ENCODE measurements at places on chromosomes 7 and 10.

- DNase-seq: no peak
Observed at GRCh38 chr10:48317321-48317990, 11.0 kb downstream of the MAPK8 start.

DNA sequence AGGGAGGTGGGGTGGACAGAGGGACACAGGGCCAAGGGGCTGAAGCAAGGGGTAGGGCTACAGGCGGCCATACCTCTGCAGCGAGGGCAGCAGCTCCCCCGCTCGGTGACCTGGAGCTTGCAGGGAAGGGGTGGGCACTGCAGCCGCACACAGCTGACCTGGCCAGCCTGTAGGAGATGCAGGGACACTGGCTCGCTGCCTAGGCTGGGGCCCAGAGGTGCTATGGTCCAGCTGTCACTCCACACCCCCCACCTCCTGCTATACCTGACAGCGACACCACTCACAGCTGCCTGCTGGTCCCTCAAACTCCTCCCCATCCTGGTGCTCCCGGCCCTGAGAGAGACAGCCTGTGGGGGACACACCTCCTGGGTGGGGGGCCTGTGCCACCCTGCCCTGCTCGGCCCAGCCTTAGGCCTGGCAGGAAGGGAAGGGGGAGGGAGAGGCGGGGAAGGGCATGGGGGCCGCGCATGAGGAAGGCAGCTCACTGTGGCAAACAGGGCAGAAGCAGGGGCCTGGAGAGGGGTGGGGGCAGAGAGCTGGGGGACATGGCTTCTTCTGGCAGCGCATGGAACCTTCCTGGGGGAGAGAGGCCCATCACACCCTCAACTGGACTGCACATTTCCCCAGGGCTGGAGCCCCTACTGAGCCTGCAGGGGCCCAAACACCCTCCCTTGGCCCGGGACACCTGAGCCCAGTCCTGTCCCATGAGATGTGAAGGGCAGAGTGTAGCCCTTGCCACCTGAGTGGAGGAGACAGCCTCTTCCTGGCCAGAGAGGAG lies 23.9 kb downstream of the ATP6V1F start:
- no peak for DNase-seq

DNA sequence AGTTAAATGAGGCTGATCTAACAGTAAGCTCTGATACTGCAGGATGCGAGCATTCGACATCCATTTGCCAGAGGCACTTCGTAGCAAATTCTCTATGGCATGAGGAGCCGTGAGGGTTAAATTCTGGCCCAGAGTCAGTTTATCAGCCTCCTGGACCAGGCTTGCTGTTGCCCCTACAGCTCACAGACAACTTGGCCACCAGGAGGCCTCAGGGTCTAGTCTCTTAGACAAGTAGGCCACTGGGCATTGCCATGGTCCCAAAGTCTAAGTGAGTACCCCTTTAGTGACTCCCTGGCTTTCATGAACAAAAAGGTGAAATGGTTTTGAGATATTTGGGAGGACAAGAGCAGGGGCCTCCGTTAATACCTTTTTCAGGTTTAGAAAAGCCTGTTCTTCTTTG lies 178.0 kb upstream of the MBL2 start:
- DNase-seq: no peak

GRCh38 chr10:48470115-48470892 lies 134.6 kb downstream of the ARHGAP22 start:
- DNase-seq: no peak

DNA sequence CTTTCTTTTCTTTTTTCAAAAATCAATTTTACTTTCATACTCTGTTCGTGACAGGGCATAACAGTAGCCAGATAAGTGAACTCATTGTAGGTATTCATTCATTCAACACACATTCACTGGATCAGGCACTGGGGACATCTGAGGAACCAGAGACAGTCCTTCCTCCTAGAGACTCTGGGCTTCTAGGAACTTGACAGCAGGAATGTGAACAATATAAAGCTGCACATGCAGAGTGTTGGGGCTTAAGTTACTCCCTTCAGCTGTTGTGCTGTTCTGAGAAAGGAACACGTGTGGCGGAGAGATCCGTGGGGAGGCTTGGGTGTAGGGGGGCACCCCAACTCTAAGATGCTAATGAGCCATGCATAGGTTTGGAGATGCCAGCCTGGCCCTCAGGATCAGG lies 120.4 kb downstream of the PKD1L1 start:
- DNase-seq: no peak

DNA sequence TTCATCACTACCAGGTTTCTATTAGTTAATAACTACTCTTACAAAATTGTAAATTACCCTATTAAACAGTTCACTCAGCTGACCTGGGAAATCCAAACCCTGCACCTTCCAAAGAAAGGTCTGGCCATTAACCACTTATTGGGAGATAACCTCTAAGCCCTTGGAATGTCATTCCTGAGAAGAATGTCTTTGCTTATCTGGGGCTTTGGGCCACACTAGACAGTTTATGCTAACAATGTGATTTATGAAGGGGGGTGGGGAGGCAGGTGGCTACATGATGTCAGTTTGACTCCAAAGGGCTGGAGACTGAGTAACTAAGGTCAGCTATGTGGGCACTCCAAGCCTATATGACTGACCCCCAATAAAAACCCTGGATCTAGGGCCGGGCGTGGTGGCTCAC lies 50.7 kb downstream of the AKR1D1 start:
- DNase-seq: no peak

DNA sequence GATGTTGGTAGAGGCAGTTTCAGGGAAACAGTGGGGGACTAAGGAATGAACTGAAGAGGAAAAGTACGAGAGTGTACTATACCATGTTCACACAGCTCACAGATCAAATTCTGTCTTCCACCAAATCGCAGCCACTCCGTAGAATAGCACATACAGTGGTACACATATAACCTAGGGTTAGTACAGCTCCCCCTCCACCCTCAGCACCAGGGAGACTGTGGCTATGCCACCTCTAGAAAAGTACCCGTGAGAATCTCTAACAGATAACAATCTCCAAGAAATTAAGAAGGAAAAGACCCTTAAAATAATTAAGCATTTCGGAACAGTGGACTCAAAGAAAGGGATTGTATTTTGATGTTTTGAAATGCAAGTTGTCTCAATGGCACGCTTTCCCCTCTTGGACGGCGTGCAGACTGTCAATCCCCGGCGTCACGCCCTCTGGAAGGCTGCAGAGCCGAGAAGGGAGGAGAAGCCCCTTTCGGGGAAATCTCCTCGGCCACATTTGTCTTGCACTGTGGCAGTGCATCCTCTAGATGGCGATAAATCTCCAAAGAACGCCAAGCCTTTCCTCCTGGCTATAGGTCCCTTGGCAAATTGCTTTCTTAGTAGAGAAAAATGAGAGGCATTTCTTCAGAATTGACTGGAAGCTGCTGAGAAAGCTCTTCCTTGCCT lies 345.0 kb downstream of the REEP3 start:
- no peak for DNase-seq

DNA sequence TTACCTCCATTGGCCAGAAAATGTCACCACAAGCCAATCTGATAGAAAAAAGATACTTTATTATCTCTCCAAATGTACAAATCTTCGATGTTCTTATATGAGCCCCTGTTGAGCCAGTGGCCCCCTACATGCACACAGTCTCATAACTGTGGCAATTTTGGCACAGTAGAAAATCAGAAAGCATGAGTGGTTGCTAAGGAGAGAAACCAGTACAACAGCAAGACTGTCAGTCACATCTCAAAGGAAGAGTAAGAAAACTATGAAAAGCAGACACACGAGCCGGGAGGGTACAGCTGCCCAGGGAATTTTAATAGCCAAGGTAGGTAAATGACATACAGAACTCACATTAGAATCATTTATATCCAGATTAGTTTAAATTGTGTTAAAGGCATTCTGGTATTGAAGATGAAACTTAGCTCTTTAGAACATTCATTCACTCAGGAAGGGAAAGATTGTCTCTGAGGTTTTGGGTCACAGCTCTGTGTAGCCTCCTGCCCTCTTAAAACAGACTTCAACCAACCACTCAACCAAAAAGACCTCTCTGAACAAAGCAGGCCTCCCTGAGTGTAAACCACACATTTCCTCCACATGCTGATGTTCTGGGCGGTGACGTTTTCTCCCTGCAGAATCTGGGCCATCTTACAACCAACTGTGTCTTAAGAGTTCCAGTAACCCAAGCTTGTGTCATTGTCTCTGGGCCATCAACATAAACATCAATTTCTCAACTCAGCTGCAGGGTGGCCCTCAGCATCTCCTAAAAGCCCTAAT lies 80.8 kb upstream of the ADAM12 start:
- DNase-seq: peak; percentile 35

DNA sequence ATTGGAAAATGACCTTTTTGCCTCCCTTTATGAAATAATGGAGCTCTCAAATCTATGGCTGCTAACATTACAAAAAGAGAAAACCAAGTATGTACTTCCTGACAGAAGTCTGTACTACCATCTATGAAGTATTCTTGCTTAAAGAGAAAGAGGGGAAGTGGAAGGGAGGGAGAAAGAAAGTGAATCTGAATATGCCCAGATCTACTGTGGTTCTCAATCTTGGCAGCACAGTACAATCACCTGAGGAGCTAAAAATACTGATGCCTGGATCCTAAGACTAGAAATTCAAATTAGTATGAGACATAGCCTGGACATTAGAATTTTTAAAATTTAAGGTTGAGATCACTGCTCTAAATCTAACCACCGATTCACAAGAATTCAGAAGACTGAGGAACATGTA lies 85.2 kb downstream of the IGF2BP3 start:
- DNase-seq: no peak

GRCh38 chr10:70478191-70479164 lies at the start of gene PALD1:
Gene PALD1 (plus strand): TSS chr10:70478767. CDS start chr10:70525952, 47,185 bp downstream.
- no peak for DNase-seq

DNA sequence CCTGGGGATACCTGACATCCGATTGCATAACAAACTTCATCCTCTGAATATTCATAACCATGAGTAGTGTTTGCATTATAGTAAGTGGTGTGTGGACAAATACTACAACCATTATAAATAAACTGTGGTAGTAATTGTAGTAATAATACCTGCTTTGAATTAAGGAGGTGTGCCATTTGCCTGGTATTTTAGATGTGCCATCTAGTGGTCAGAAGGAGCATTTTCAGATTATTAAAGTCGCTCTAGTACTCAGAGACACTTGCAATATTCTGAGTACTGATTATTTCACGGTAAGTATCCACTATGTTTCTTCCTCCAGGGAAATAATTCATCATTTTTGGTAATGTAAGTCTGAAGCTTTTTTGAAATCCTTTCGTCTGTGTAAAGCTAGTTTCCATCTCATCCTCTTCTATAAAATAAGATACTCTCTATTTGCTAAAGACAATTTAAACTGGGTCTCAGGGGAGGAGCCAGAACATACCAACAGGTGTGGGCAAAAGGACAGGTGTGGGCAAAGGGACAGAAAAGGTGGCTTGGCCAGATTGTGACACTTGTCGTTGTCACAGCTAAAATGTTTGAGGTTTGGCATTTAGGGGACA lies 115.3 kb upstream of the WDR11 start:
- no peak for DNase-seq

DNA sequence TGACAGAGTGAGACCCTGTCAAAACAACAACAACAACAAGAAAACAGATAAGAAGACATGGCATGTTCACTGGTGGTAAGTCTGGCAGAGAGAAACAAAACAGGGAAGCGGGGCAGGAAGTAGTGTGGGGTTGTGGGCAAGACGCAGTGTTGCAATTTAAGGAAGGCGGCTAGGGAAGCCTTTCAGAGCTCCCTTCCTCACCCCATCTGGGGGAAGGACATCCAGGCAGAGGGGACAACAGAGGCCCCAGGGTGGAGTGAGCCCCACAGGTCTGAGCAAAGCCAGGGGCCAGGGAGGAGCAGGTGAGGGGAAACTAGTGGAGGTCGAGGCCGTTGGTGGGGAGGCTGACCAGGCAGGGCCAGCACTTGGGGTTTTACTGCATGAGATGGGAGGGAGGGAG lies 16.8 kb downstream of the LAT2 start:
- no peak for DNase-seq

DNA sequence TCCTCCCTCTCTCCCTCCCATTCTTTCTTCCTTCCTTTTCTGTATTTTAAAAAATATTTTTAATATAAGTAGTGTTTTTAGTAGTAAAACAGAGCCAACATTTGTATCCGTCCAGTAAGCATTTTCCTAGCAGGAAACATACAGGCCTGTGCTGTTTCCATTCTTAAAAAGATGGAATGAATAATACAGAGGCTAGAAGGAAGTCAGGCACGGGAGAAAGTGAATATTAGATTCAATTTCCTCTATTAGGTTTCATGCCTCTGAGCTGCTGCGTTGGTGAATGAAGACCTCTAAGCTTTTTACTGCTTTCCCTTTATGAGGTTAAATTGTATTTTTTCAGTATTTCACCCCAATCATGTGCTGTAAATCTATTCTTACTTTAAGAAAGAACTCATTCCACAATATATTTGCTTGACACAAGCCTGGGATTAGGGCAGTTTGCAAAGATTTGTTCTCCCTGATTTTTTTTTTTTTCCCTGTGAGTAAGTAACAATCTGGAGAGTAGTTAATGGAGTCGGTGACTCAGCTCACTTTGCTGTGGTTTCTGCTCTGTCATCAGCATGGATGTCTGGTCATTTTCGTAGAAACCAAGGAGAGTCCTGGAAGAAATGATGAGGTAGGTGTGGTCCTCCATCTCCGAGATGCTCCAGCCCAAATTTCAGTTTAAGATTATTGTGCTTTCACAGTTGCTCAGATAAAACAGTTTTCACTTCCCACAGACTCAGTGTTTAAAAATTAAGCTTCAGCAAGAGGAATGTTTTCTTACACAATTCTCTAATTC lies 76.1 kb upstream of the PITRM1 start:
- peak; percentile 79 for DNase-seq

GRCh38 chr10:127886371-127887051 lies 6.2 kb downstream of the CLRN3 start:
- DNase-seq: no peak

GRCh38 chr7:123533929-123534382 lies 439 bp downstream of the IQUB start:
- DNase-seq: no peak

DNA sequence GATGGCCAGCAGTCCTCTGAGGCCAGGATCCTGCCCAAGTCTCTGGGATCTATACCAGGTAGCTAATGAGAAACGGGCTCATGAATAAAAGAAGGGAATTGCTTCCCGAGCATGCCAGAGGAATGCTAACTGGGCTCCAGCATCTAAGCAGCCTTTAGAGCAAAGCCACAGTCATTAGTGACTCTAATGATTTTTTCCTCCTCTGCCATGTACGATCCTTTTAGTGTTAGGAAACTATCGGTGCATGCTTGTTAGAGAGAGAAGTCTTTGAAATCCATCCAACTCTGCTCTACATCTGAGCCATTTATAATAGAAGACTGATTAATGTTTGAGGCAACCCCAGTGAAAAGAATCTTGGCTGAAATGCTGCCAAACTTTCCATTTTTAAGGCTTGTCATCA lies 124.9 kb upstream of the TCERG1L start:
- DNase-seq: no peak

- DNase-seq: no peak
Observed at GRCh38 chr10:85433248-85433647, 933.3 kb downstream of the GRID1 start.

DNA sequence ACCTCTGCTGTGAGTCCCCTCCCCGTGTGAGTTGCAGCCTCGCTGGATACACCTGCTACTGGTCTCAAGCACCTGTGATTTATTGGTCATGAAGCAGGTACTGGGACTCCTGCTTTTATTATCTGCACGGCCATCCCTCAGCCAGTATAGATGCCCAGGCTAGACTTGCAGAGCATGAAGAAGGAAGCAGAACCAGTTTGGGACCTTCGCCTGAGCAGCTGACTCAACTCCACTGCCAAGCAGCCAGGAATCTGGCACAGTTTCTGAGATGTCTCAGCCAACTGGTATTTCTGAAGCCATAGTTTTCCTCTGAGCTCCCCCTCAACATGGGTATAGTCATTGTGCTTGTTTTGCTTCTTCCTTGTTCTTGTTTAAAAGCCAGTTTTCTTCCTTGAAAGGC lies 28.0 kb upstream of the SLC39A12 start:
- peak; percentile 78 for DNase-seq
